DMS79 treated with DMSO at 0.1 percent for 48 hours (cell line): ENCODE measurements at places on chromosomes 1 and 21.

GRCh38 chr1:211739671-211740411, 64.4 kb upstream of the NEK2 start:
- DNase-seq, result no peak

- peak; percentile 36 for DNase-seq
Measured at GRCh38 chr1:225427235-225428067, at the start of gene LBR. TSS of gene LBR (minus strand) at chr1:225428038. CDS start at chr1:225424075, 3,963 bp downstream.

- DNase-seq, result no peak
Measured at GRCh38 chr1:210731597-210731996, 402.4 kb downstream of the KCNH1 start.

- no peak for DNase-seq
Measured at GRCh38 chr1:206508956-206509355, 1.6 kb downstream of the RASSF5 start.

GRCh38 chr21:25062061-25062460, 545.2 kb downstream of the MRPL39 start:
- no peak for DNase-seq

DNA sequence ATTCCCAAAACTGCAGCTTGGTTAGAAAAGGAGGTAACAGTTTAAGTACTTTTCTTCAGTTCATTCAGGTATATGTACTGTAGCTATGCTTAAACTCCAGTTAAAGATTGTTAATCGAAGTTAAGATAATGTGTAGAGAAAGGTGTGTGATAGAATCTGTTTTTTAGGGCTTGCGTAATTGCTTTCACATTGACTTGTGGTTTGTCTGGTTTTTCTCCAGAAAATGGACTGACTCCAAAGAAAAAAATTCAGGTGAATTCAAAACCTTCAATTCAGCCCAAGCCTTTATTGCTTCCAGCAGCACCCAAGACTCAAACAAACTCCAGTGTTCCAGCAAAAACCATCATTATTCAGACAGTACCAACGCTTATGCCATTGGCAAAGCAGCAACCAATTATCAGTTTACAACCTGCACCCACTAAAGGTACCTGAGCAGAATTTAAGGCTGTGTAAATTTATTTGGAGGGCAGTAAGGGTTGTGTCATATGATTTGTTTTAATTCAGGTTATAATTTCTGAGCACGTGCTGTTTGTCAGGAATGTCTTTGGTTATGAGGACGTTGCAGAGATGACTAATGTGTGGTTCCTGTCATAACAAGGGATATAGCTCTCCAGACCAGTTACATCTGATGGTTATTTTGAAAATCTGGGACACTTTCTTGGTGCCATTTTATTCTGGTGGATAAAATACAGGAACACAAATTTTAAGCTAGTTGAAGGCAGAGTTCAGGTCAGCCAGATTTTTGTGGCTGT, 26.0 kb downstream of the ATF6 start:
- no peak for DNase-seq

DNA sequence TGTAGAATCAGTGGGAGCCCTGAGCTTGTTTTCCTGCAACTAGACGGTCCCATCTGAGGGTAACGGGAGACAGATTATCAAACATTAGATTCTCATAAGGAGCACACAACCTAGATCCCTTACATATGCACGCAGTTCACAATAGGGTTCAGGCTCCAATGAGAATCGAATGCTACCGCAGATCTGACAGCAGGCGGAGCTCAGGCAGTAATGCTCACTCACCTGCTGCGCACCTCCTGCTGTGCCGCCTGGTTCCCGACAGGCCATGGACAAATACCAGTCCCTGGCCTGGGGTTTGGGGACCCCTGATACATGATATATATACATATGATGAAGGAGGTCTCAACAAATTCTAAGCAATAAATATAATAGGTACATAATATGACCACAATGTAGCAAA, 19.7 kb upstream of the SMIM12 start:
- no peak for DNase-seq

GRCh38 chr1:155529929-155530328, 32.7 kb downstream of the ASH1L start:
- no peak for DNase-seq

- DNase-seq, result no peak
Measured at GRCh38 chr1:10680487-10680886, 116.0 kb downstream of the CASZ1 start.

DNA sequence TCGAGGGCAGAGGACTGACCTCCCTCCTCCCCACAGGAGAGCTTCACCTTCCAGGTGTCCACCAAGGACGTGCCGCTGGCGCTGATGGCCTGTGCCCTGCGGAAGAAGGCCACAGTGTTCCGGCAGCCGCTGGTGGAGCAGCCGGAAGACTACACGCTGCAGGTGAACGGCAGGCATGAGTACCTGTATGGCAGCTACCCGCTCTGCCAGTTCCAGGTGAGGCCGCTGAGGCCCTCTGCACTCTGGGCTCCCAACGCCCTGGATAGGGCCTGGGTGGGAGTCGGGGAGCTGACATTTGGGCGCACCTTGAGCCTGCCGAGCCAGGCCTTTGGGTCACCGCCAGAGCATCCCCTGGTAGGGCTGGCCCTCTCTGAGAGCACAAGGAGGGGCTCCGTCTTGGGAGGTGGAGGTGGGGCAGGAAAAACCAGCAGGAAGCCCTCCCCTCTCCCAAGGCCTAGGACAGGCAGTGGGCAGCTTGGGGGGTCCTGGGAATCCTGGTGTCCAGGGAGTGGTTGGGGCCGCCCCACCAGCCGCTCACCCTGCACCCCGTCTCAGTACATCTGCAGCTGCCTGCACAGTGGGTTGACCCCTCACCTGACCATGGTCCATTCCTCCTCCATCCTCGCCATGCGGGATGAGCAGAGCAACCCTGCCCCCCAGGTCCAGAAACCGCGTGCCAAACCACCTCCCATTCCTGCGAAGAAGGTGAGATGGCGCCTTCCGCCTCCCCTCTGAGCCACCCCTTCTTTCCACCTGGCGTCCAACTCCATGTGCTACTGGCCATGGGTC, 65.1 kb downstream of the PIK3CD start:
- no peak for DNase-seq

- DNase-seq, result no peak
Measured at GRCh38 chr1:67939942-67940341, 106.7 kb upstream of the GNG12 start.

DNA sequence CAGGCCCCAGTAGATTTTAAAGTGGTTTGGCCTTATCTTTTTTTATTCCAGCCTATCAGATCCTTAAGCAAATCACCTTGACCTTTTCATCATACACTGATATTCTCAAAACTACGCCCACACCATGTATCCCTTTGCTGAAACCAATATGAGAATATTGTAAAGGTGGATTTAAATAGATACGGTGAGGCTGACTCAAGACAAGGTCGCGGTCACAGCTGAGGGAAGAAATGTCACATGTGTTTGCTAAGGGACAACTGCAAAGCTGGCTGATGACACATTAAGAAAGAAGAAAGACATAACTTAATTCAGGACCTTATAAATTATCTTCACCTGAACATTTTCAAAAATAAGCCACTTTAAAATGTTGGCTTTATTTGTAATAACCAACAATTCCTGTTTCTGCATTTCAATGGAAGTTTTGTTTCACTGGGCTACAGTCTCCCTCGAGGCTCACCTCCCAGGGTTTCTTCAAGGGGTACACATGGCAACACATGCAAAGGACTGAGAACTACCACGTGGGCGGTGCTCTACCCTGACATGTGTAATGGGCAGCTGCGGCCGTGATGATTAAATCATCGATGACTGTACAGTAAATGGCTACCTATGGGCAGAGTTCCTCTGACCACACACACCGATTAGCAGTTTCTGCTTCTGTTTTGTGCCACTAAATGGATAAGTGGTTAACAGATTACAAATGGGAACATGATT, 189.5 kb downstream of the SIPA1L2 start:
- DNase-seq, result no peak

DNA sequence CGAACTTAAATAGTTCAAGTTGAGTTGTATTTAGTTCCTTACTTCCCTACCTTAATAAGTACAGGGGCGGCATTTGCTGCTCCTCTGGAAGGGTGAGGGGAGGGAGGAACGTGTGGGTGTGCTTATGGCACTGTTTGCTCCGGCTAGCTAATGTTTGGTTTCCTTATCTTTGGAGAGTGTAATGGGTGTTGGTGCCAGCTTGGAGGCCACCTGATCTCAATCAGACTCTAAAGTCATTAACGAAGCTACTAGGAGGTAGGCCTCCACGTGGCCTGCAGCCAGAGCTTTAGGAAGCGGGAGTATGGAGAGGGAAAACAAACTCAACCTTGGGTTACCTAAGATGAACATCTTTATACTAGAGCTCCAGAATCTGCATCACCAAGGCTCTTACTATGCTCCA, 43.0 kb upstream of the RAP1A start:
- no peak for DNase-seq

DNA sequence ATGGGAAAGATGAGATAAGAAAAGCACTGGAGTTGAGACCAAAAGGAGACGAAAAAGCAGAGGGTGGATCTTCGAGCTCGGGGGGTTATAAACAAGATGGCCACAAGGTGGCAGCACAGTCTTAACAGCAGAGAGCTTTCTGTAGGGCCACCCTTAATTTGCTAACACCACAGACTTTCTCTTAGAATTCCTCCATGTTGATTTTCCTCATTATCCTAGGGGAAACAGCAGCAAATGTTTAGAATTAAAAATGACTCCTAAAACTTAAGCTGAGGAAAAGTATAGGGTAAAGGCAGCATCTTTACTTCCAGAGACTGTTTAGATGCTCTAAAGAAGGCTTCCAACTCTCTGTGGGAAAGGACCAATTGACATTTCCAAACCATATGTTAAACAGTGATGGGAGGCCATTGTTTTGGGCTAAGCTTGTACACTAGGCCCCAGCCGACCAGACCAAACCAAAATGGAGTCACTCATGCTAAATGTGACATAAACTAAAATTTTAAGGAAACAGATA, 2.5 kb upstream of the APOBEC4 start:
- peak; percentile 79 for DNase-seq

DNA sequence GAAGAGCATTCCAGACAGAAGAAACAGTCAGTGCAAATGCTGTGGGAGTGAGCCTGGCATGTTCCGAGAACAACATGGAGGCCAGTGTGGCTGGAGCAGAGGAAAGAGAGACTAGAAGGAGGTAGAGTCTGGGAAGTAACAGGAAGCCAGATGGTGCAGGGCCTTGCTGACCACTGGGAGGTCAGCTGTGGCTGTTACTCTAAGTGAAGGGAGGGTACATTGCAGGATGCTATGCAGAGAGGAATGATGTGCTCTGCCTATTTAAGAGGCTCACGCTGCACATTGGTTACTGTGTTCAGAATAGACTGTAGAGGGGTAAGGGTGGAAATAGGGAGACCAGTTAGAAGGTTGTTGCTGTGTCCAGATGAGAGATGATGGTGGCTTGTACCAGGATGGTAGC, 88.6 kb upstream of the CACNA1E start:
- no peak for DNase-seq
